ENCODE measurements at places on chromosomes 7 and 10.
A peak's percentile ranks its signal among the peaks of the same experiment; 100 is the strongest.

GRCh38 chr10:132685921-132686680 lies 99.8 kb downstream of the NKX6-2 start:
- no peak for DNase-seq

- DNase-seq = no peak
Observed at GRCh38 chr10:62433901-62434300, 59.7 kb downstream of the ZNF365 start.

GRCh38 chr10:119103903-119104653 lies at the start of gene DENND10:
TSS of gene DENND10 (plus strand) at chr10:119104113. CDS start at chr10:119104143, 30 bp downstream.
- DNase-seq = peak; percentile 61

GRCh38 chr7:156169474-156170370 lies 357.5 kb upstream of the SHH start:
- DNase-seq = no peak

DNA sequence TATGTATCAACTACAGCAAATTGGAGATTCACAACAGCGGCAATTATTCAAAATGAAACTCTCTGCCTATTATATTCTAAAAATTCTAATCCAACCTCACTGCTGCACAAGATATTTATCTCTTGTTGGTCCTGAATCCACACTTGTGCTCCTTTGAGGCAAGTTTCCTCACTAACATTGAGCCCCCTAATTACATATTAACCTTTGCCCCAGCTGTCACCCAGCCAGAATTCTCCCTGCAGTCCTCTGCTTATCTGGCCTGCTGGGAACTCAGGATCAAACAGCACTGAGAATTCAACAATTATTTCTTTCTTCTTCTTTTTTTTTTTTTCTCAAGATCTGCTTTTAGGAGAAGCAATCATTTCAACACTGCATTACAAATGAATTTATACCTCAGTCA lies 21.5 kb upstream of the PLAC9 start:
- no peak for DNase-seq

DNA sequence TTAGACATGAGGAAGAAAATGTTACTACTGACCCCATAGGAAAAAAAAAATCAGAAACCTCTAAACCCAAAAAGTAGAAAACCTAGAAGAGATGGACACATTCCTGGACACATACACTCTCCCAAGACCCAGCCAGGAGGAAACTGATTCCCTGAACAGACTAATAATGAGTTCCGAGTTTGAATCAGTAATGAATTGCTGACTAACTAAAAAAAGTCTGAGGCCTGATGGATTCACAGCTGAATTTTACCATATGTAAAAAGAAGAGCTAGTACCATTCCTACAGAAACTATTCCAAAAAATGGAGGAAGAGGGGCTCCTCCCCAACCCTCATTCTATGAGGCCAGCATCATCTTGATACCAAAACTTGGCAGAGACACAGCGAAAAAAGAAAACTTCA lies 75.8 kb downstream of the HBP1 start:
- no peak for DNase-seq
